ENCODE measurements at places on chromosomes 2 and 18.

GRCh38 chr2:127415593-127416505, 2.4 kb upstream of the PROC start:
- DNase-seq: peak; percentile 77

DNA sequence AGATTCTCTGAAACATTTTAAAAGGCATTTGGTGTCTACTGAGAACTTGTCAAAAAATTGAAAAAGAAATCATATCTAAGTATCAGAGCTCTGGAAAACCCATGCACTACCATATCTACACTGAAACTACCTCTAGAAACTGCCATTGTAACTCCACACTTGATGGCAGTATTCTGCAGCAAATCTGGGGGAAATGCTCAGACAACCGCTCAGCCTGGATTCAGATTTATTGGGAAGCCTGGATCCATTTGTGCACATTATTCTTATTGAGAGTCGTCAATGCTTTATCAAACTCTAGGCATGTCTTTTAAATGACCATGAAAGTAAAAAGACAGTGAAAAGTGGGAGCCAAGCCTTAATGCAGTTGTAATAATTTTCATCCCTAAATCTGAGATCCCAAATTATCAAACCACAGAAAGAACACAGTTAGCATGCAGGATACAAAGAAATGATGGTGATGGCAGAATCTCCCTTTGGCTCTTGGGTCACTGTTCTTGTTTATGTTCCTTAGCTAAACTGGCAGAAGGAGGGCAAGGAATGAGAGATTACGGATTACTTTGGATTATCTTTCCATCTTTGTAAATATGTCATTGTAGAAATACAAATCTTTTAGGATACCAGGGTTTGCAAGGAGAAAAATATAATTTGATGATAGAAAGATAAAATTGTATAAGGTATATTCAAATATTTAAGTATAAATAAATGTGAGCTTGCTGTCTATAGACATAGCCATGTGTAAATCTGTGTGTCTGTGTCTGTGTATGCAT, 512.1 kb upstream of the SYT4 start:
- no peak for DNase-seq

DNA sequence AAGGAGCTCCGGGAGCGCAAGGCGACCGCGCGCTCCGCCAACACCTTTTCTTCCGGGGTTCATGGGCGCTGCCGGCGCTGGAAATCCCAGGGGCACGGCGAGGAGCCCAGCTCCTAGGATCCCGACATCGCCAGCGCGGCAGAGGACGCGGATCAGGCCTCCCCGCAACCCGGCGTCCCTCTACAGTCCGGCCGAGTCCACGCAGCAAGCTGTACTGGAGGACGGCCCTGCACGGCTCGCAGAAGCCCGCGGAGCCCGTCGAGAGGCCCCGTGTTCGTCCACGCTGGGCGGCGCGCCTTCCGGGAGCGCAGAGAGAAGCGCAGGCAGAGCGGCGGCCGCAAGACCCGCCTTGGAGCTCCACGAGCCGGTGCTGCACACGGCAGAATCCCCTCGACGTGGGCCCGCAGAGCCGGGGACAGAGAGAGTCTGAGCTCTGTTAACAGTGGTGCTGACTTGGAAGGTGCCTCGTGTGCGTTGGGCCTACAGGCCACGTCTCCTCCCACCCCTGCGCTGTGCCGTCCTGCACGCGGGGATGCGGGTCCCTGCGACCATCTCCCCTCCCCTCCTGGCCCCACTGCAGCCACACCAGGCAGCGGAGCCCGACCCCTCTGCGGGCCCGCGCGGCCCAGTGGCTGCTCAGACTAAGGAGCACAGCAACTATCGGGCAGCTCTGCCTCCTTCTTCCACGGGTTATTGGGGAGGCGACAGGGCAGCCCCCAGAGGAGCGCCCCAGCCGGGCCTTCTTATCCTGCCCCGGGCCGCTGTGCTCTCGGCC, 28.1 kb upstream of the PTPN2 start:
- no peak for DNase-seq

GRCh38 chr2:47401789-47402554, 984 bp upstream of the MSH2 start:
- no peak for DNase-seq

- peak; percentile 85 for DNase-seq
Observed at GRCh38 chr2:88754585-88755320, 63.3 kb downstream of the RPIA start.

Data from hematopoietic multipotent progenitor cell (in vitro differentiated cells).